Tibial artery (tissue), 4 donors: ENCODE measurements at places on chromosomes 12 and 14.
A peak's percentile ranks its signal among the peaks of the same experiment; 100 is the strongest.

DNA sequence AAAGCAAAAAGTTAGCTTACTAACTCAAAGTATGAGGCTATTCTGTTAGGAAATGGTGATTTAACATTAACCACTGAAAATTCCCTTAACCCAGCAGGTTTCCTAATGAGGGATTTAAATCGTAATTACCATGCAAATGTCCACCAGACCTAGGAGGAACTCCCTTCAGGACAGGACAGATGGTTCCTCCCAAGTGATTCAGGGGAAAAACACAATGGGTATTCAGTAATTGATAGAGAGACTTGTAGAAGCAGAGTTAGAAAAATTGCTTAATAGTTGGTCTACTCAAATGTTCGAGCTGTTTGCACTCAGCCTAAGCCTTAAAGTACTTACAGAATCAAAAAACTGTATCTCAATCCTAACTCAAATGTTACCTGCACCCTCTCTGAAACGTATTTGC, 21.6 kb downstream of the RERGL start:
- no peak for DNase-seq

DNA sequence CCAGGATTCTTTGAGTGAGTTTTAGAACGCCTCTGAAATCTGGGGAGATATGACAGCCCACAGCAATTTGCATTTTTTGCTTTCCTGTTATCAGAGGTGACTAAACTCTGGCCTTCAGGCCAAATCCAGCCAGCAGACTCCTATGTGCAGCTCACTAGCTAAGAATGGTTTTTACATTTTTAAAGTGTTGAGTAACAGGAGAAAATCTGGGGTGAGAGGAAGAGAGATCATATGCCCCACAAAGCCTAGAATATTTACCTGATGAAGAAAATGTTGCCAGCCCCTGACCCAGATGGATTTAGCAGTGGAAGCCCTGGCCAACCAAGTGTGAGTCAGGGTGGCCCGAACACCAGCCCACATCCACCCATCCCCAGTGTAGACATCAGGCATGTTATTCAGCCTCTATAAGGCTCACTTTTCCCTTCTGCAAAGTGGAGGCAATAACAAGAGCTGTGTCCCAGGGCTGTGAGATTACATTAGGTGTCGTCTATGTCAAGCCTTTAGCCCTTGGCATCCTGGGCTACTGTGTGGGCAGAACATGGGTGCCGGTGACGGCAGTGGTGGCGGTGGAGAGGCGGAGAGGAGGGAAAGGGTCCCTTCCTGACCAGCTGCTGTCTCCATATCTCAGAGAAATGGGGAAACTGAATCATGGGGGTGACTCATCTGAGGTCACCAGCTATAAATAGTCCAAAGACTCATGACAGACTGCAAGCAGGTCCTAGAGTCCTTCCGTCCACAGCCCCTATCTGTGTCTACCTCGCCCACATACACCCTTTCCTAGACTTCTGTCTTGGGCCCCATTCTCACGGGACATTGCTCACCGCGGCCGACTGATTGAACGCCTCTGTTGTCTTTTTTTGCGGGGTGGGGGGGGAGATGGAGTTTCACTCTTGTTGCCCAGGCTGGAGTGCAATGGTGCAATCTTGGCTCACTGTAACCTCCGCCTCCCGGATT, 32.6 kb upstream of the CD9 start:
- peak; percentile 84 for DNase-seq

DNA sequence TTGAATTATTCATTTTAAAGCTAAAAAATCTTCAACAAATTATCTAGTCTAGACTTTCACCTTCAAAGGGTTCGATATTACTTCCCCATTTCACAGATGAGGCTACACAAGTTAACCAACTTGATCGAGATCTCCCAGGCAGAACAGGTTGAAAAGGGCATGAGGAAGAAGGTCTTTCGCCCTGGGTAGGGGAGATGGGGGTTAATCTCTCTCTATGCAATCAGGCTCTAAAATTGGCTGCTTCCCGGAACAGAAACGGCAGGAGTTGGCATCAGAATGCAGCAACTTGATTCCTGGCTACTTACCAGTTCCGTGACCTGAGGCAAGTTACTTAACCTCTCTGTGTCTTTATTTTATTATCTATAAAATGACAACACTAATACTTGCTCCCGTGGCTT, 2.4 kb upstream of the CISTR start:
- DNase-seq, result no peak

DNA sequence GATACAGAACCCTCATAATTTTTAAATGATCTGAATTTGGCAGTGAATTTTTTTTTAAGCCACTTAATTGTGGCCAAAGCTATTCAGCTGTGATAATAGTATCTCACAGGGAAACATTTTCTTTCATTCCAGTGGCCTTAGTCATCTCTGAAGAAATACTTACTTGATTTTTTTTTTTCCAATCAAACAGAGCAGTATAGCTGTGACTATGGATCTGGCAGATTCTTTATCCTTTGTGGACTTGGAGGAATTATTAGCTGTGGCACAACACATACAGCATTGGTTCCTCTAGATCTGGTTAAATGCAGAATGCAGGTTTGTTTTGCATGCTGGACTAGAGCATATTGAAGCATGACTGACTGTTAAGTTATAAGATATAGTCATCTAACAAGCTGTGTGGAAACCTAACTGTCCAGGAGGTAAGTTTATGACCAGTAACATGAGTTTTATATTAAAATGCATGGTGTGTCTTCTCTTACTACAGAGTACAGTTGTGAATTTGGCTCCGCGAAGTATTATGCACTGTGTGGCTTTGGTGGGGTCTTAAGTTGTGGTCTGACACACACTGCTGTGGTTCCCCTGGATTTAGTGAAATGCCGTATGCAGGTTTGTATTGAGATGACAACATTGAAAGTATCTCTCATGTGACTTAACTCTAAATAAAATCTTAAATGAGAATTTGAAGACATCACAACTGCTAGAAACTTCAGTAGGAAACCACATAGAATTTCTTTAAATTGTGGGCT, 1.9 kb downstream of the SLC25A3 start:
- DNase-seq, result no peak

GRCh38 chr14:26289891-26290486, 307.8 kb downstream of the NOVA1 start:
- DNase-seq, result no peak

GRCh38 chr14:99100497-99101270, 171.3 kb downstream of the BCL11B start:
- no peak for DNase-seq

- DNase-seq, result peak; percentile 27
Measured at GRCh38 chr12:72570601-72571000, 298.4 kb downstream of the TRHDE start.

GRCh38 chr12:96194576-96194889, 358 bp downstream of the ELK3 start:
- no peak for DNase-seq

DNA sequence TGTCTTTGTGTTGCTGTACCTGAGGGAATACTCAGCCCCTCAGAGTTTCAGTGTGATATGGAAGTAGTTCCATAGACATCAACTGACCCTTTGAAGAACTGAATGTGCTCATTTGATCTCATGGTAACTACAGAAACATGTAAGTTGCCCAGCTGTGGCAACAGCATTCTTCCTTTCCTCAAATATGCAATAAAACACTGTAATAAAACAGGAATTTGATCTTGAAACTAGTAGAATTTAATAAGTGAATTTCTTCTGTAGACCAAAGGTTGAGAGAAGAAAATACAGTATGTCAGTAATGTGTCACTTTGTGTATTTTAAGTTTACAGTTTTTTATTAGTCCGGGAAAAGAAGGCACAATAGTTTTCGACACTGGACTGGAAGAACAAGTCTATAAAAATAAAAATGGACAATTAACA, 31.9 kb downstream of the KCTD10 start:
- no peak for DNase-seq

DNA sequence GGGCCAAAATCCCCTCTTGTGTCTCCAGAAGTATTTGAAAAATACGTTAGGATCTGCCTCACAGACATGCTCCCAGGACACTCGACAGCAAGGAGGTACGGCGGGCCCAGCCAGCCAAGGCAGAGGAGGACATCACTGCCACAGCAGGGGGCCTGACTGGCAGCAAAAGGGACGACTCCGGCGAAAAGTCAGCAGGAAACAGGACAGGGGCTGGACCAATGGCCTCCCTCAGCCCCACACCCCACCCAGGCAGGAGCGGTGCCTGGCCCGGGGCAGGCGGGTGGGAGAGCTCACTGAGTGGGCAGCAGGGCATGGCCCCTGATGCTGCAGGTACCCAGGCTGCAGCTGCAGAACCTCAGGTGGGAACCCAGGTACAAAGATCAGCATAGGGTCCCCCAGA, 17.8 kb downstream of the BRF1 start:
- DNase-seq, result no peak

DNA sequence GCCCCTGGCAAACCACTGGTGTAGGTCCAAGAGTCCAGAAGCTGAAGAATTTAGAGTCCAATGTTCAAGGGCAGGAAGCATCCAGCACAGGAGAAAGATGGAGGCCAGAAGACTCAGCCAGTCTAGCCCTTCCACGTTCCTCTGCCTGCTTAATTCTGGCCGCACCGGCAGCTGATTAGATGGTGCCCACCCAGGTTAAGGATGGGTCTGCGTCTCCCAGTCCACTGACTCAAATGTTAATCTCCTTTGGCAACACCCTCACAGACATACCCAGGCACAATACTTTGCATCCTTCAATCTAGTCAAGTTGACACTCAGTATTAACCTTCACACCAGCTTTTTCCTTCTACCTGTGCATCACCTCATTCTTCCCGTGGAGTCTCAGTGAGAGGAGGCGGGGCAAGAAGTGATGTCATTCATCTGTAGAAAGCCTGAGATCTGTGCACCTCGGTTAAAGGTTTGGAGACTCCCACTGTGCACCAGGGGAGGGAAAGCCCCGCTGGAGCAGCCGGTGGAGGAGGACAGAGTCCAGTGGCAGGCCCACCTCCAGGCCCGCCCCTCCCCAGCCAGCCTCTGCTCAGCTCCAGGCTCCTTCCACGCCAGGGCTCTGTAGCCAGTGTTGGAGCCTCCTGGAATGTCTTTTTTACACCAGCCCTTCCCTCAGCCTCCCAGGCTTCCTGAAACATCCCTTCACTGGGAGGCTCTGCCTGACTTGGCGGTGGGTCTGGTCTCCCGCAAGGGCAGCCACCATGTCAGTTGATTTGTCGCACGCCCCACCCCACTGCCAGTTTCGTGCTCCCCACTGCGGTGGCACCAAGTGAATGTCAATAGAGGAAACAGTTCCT, 80.1 kb upstream of the DYNC1H1 start:
- DNase-seq, result no peak

DNA sequence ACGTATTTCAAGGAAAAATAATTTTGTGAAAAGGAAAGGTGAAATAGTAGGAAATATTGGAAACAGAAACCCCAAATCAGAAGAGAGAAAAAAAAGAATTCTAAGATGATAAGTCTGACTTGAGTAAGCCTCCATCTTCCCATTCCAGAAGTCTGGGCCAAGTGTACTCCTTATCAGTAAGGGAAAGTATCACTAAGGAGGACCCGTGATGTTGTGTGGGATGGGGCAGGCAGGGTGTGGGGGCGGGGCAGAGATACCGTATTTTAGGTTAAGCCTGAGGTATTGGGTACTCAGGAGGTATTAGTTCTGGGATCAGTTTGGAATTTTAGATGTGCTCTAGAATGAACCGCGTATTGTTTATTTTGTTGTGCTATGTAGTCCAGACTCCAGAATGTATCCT, 33.8 kb upstream of the PSMA6 start:
- DNase-seq, result no peak

DNA sequence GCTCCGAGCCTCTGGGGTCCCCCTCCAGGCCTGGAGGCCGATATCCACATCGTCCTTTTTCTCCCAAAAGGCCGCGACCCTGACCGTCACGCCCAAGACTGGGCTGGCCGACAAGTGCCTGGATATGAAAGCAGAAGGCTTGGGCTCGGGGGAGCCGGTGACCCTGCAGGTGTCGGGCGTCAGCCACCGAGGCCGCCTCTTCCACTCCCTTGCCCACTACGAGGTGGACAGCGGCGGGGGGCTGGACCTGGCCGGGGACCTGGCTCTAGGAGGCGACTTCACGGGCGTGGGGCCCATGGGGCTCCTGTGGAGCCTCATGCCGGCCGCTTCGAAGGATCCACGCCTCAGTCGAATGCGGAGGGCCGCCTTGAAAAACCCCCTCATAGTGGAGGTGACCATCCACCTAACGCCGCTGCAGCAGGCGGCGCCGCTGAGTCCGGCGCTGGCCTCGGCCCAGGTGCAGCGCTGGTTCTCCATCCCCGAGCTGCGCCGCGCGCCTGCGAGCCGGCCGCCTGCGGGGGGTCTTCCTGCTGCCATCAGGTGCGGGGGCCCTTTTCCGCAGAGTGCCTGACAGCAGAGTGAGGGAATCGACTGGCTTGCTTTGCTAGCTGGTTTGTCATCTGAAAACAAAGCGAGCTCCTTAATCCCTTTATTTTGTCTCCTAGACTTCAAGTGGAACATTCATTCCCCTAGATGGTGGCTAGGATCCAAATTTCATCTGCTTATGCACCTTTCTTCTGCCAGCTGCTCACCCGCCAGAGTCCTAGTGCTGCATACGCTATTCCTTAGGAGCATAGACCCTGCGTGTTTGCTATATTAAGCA, 10.6 kb upstream of the DNAL1 start:
- DNase-seq, result peak; percentile 69

- DNase-seq, result no peak
Measured at GRCh38 chr14:78985668-78986381, 815.7 kb downstream of the NRXN3 start.

DNA sequence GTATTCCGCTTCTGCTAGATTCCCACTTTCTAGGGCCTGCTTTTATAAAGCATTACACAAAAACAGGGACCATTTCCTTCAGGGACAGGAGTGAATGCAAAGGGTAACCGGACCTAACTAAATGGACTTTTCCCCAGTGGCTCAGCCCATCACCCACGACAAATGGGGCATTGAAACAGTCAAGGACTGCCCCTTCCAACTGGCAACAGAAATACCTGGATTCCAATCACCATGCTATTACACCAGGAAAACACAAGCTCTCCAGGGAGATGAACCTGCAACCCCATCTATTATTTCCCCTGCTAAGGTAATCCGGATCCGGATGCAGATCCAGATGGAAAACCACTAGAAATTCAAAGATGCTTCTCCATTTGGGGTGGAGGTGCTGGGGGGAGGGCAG, 1.0 kb downstream of the MPHOSPH9 start:
- no peak for DNase-seq

GRCh38 chr14:61298824-61299223, 17.7 kb upstream of the TMEM30B start:
- DNase-seq, result no peak

GRCh38 chr14:30082486-30082885, 154.8 kb upstream of the PRKD1 start:
- DNase-seq, result no peak
